ENCODE measurements at places on chromosomes 6 and 20.

- no peak for DNase-seq
These were observed 80.7 kb downstream of the ANKS1A start for GRCh38 chr6:34969662-34970265.

GRCh38 chr6:138570725-138571029 lies 71.4 kb upstream of the NHSL1 start:
- DNase-seq: no peak

DNA sequence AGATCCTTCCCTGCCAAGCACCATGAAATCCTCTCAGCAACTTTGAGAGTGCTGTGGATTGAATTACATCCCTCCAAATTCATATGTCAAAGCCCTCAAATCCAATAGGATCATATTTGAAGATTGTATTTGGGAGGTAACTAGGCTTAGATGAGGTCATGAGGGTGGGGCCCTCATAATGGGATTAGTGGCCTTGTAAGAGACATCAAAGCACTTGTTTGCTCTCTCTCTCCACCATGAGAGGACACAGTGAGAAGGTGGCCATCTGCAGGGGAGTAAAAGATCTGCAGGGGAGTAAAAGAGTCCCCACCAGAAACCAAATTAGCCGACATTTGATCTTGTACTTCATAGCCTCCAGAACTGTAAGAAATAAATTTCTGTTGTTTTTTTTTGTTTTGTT lies 298.2 kb downstream of the SAMD5 start:
- DNase-seq: no peak

GRCh38 chr6:73631849-73632248 lies 21.9 kb downstream of the SLC17A5 start:
- no peak for DNase-seq

DNA sequence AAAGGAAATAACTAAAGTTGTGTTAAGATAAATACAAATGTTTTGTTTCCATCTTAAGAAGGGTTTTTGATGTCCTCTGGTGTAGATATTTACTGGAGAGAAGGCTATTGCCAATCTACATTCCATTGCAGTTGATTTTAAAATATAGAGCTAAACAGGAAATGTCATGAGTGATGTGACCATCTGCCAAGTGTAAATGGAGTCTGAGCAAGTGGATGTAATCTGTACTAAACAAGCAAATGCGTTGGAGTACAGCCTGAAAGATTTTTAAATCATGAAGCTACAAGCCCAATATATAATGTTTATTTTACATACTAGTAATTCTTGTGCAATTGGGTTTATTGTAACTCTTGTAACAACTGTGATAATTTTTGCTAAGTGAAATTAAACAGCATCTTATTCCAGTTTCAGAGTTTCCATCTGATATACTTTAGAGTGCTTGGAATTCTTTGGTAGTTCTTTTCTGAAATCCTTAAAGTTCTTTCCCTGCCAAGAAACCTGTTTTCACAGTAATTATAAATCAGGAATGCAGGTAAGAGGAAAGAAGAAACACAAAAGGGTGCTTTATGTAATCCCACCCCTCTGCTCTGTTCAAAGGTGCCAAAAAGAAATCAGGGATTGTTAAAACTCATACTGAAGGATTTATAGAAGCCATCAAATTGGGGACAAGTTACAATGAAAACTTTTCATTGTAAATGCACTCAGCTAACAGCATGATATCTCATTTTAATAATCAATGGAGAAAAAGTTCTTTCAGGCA lies 47.2 kb upstream of the FLRT3 start:
- DNase-seq: no peak

DNA sequence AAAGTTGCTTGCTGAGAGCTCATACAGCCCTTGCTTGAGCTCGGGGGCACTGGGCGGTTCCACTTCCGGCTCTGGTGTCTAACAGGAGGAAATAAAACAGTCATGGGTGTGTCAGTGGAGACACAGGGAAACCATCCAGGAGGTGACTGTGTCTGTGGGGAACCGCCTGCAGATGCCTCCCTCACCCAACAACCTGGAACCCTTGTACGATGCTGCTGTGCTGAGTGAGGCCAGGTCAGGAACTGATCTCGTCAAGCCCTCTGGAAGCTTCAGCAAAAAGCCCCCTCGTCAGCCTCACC lies 15.5 kb downstream of the TXNDC5 start:
- no peak for DNase-seq

DNA sequence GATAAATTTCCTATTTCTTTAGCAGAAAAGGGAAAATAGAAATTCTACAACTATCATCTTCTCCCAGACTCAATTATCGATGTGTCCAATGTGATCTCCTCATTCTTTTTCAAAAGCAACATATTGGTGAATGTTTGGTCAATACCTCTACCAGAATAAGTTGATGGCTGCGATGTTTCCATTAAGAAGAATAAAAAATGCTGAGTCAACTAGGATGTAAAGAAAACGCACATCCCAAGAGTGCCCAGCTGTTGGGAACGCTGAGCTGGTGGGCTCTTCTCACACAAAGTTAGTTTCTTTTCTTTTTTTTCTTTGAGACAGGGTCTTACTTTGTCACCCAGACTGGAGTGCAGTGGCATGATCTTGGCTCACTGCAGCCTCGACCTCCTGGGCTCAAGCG lies 39.8 kb downstream of the RAMACL start:
- DNase-seq: no peak

GRCh38 chr6:112877134-112878100 lies 530.3 kb downstream of the RFPL4B start:
- no peak for DNase-seq

DNA sequence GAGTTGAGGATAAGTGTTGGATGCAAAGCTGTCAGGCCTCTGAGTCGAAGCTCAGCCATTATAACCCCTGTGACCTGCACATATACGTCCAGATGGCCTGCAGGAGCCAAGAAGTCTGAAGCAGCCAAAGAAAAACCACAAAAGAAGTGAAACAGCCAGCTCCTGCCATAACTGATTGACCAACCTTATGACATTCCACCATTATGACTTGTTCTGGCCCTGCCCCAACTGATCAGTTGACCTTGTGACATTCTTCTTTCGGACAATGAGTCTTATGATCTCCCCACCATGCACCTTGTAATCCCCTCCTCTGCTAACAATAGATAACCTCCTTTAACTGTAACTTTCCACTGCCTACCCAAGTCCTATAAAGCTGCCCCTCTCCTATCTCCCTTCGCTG lies 133.7 kb upstream of the AGPAT4 start:
- no peak for DNase-seq

GRCh38 chr20:3068986-3069900 lies 2.2 kb upstream of the OXT start:
- DNase-seq: no peak

GRCh38 chr20:32603046-32603726 lies 18.1 kb upstream of the NOL4L start:
- no peak for DNase-seq

DNA sequence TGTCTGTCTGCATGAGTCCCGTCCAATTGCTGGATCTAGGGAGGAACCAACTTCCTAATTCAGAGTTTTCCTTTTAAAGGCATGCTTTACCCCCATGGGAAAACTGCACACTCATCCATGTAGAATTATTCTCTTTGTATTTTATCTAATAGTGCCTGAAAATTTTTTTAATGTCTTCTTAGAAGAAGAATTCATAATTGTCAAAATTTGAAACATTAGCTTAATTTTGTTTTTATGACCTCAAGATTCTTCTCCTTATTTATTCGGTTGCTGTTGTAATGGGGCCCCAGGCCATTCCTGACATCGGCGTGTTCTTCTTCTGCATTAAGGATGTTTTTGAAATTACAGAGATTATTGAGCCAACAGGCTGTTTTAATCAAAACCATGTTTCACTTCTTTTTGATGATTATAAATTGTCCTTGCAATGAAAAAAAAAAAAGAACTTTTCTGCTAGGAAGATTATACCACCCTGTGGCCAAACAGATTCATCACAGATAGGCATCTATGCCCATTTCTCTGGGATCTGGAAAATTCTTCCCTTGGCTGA lies 100.3 kb downstream of the ZNF217 start:
- DNase-seq: no peak

GRCh38 chr6:110063594-110064263 lies 85.6 kb downstream of the GPR6 start:
- DNase-seq: no peak

DNA sequence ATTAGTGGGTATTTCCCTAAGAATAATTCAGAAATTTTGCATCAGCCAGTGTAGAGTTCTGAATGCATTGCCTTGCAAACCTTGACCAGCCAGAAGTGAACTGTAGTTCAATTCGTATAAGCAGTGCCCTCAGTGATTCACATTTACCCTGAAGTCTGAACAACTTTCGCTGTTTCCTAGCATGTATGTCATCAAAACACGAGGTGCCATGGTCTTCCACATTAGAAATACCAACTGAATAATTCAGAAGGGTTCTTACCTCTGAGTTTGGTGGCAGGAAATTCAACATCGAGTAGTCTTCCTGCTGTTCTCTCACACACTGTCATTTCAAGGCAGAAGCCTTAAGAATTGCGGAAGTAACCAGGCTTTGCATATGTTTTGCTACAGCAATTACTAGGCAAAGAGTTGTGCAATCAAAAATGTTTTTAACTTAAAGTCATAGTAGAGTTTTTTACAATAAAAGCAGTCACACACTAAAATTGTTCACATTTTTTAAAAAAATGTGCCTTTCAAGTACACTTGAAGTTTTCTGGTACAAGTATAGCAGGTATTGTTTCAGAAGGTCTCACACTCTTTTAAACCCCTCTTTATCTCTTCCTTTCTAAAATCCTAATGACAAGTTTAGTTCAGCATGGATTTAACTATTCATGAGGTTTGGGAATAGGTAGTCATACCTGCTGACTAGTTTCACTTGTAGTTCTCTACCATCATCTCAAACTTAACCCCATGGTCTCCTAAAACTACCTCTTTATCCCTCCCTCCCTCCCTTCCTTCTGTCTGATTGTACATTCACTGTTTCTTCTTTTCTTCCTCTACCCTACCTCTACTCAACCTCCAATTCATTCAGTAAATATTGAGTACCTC lies 118.3 kb downstream of the STXBP5 start:
- DNase-seq: no peak

- no peak for DNase-seq
These were observed 655.5 kb upstream of the FLRT3 start for GRCh38 chr20:14992961-14993360.

GRCh38 chr6:39389484-39389767 lies 66.9 kb upstream of the KCNK16 start:
- no peak for DNase-seq

DNA sequence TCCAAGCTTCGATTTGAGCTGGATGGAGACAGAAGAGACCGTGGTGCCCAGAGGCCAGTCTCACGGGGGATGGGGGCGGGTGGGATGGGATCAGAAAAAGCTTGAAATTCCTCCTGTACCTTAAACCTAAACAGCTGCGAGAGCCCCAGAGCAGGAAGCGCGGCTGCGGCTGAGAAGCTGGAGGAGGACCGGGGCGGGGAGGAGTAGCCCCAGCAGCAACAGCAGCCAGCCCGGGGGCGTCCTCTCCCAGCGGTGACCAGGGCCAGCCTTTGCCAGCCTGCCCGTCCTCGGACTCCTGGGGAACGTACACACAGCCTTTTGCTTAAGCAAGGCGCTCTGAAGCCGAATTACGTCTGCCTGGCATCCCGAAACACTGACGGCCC lies 17.4 kb upstream of the PRDM13 start:
- DNase-seq: no peak

GRCh38 chr6:5125152-5126006 lies 40.2 kb downstream of the PPP1R3G start:
- no peak for DNase-seq

DNA sequence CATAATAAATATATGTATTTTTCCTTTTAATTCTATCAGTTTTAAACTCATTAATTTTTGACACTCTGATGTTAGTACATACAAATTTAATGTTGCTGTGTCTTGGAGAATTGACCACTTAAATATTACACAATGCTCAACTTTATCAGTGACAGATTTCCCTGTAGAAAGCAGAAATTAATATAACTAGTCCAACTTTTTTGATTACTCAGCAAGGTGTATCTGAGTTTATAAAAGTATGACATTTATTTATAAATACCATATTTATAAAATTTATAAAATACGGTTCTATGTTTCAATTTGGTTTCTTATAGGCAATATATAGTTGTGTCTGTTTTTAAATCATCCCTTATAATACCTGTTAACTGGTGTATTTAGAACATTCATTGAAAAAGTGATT lies 350.0 kb upstream of the EYS start:
- no peak for DNase-seq

- DNase-seq: no peak
These were observed 20.3 kb downstream of the TTPAL start for GRCh38 chr20:44495802-44496481.

GRCh38 chr20:58514321-58515232 lies 622 bp downstream of the APCDD1L start:
- no peak for DNase-seq

- DNase-seq: no peak
These were observed 9.8 kb downstream of the RIPOR3 start for GRCh38 chr20:50681359-50682064.

- DNase-seq: no peak
These were observed 302.0 kb upstream of the PLCB4 start for GRCh38 chr20:8766868-8767390.

GRCh38 chr6:16146527-16146955 lies 17.7 kb downstream of the MYLIP start:
- DNase-seq: no peak

- no peak for DNase-seq
These were observed 29.1 kb upstream of the PKIG start for GRCh38 chr20:44552950-44553908.

- DNase-seq: no peak
These were observed 113.8 kb downstream of the ARMC2 start for GRCh38 chr6:108961985-108962384.

- DNase-seq: no peak
These were observed 81.2 kb downstream of the PLCB1 start for GRCh38 chr20:8213270-8213669.

DNA sequence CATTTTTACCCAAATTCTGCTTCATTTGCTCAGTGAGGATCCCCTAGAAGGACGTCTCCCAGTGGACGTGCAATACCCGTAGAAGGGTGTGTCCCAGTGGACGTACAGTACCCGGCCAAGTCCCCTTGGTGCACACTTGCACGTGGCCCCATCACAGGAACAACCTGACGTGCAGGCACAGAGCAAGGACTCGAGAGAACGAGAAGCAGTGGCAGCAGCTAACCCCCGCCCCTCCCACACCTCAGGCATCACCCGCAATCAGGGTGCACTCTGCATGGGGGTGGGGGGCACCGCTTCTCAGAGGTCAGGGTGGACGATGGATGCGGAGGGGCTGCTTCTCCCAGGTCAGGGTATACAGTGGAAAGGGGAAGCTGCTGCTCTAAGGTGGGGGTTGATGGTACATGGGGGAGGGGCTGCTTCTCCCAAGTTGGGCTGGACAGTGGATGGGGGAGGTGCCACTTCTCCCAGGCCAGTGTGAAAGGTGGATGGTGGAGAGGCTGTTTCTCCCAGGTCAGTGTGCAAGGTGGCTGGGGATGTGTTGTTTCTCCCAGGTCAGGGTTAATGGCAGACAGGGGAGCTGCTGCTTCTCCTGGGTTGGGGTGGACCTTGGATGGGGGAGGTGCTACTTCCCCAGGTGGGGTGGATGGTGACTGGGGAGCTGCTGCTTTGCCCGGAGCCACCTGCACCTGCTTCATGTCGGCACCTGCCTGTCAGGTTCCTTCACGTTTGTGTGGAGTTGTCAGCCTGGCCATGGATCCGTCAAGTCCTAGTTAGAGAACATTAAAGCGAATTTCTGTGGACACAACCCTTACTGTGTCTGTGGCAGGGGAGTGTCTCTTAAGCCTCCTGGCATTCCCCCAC lies 1.0 kb upstream of the THBS2 start:
- no peak for DNase-seq

GRCh38 chr6:105539911-105540310 lies 137.0 kb upstream of the PREP start:
- DNase-seq: no peak

GRCh38 chr6:111805511-111806164 lies 67.6 kb downstream of the FYN start:
- DNase-seq: no peak

- DNase-seq: no peak
These were observed 91.2 kb downstream of the PREX1 start for GRCh38 chr20:48736636-48737035.

All from stimulated activated CD8-positive, alpha-beta memory T cell treated with anti-CD3 and anti-CD28 coated beads, Interleukin-7, amount 100 ng/mL, for 4 hours (primary cell).